Femur (tissue), 1 donor: ENCODE measurements at places on chromosomes 2 and 18.

- no peak for DNase-seq
Observed at GRCh38 chr2:199818026-199818425, 33.0 kb downstream of the FTCDNL1 start.

GRCh38 chr2:40287195-40287594 is 164.7 kb downstream of the SLC8A1 start:
- no peak for DNase-seq

DNA sequence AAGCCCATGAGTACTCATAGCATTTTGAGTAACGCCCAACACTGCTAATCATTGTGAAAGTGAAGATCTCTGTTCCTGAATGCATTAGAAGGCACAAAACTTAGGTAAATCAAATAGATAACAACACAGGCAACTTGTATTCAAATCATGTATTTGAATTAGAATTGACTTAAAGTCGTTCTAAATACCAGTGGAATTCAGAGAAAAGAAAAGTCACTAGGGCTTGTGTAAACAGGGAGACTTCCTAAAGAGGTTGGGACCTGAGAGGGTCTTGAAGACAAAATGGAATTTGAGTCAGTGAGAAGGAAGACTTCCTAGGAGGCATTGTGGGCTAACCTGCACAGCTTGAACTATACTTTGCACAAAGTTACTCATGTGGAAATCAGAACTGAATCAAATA is 127.2 kb downstream of the CTNNA2 start:
- DNase-seq, result no peak

GRCh38 chr18:3094338-3094684 is 81.4 kb upstream of the LPIN2 start:
- DNase-seq, result no peak
